Activated effector memory CD4-positive, alpha-beta T cell treated with Interleukin-2 at 50 U/mL for 16 hours (primary cell): ENCODE measurements at places on chromosomes 2 and 18.

DNA sequence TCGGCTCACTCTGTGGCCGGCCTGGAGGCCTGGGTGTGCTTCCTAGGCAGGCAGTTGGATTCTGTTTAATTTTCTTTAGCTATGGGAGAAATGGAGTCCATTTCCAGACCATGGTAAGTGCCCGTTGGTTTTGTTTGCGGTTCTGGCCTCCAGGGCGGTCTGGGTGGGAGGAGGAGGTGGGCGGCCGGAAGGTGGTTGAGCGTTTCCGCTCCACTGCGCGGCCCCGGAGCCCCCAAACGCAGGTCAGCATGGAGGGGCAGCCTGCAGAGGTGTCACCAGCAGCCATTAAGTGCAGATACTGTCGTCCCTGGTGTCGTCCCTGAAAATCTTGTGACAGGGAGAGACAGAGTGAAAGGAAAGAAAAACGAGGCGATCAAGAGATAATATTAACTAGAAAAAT lies 303.9 kb downstream of the GBX2 start:
- DNase-seq: no peak

DNA sequence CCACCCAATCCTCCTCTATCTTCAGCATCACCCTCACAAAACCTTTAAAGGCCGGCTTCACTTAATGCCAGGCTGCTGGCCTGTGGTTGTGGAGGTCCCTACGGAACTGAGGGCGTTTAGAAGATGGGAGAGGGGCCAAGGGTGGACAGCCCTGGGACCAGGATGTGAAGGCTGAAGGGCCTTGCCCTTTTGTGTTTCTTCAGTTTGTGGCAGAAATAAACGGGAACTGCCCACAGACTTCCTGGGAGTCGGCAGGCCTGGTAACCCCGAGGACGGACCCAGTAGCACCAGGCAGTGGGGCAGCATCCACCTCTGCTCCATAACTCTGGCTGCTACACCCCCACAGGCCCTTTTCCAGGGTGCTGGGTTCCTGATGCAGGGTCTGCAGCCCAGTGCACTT lies 51.3 kb downstream of the LYPD1 start:
- no peak for DNase-seq

- DNase-seq: no peak
These were observed 263.6 kb upstream of the SALL3 start for GRCh38 chr18:78716022-78716421.

- no peak for DNase-seq
These were observed 19.1 kb upstream of the GPR55 start for GRCh38 chr2:230944123-230944653.

- DNase-seq: no peak
These were observed 25.1 kb upstream of the ODC1 start for GRCh38 chr2:10473121-10473756.

DNA sequence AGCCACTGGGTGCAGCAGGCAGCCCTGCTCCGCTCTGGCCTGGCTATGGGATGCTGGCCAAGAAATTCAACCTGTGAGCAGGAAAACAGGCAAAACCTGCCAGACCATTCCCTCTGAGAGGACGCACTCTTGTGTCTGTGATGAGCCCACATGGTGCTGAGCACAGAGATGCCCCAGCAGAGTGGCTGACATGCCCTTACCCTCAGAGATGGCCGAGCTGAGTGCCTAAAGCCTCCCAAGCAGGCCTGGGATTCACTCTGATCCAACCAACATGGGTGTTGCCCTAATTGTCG lies 34.3 kb upstream of the TAF1B start:
- DNase-seq: no peak

- DNase-seq: no peak
These were observed 18.6 kb upstream of the CYP26B1 start for GRCh38 chr2:72166279-72166678.

DNA sequence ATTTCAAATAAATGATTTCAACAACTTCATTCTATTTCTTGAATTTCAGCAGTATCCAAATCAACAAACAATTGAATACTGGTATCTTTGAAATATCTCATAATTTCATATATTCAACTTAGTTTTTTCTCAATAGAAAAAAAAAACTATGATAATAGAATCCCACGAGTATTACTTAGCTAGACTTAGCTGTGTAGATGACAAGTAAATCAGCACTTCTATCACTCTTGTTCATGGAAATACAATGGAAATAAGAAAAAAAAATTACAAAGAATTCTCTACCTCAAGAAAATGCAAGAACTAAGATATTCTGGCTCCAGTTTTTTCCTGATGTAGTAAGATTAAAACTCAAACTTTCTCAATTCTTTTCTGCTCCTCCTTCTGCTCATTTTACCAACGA lies 256.2 kb upstream of the KYNU start:
- no peak for DNase-seq

- no peak for DNase-seq
These were observed 140.9 kb upstream of the MYCN start for GRCh38 chr2:15799432-15799827.

GRCh38 chr2:64562148-64562784 lies 38.1 kb downstream of the AFTPH start:
- no peak for DNase-seq

DNA sequence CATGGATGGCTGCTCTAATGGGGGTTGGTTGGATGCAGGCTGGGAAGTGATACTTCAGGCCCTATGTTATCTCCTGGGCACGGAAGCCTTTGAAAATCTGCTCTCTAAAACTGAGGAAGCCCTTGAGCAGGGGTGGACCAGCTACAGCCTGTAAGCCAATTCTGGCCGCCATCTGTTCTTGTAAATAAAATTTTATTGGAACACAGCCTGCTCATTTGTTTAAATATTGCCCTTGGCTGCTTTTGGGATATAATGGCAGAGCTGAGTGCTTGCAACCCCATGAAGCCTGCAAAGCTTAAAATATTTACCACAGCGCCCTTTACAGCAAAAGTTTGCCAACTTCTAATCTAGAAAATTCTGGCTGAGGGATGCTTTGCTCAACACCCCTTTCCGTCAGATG lies 11.9 kb upstream of the IGFBP2 start:
- no peak for DNase-seq
